ENCODE measurements at places on chromosomes 5 and 9.

DNA sequence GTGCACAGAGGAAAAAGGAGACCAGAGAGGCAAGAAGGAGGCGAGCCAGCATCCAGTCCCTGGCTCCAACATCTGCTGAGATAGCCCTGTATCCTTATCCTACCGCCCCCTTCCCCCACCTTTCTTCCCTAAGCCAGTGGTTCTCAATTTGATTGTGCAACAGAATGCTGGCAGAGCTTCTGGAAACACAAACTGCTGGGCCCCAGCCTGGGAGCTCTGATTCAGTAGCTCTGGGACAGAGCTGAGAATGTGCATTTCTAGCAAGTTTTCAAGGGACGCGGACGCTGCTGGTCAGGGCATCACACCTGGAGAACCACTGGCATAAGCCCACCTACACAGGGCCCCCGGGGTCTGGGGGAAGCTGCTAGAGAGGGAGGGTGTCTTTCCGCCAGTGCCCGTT, 21.1 kb downstream of the AK8 start:
- no peak for DNase-seq

DNA sequence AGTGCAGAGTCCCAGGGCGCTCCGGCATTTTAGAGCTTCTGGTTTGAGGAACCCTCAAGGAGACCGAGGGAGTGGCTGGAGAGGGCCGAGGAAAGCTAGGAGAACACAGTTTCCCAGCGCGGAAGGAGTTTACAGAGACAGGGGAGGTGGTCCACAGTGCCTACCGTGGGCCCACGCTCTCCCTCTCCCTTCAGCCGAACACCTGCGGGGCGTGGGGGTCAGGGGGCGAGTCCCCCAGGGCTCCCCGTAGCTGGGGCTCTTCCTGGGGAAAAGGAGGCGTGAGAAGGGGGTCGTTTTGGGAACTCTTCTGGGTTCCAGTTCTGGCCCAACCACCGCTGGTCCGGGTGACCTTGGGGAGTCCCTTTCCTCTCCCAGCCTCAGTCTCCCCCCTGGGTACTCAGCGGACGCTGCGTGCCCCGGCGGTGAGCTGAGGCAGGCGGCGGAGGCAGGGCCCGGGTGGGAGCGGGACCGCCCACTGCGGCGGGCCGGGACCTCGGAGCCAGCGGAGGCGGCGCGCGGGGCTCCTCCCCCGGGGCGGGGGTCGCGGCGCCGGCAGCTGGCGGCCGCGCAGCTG, 368 bp upstream of the FRMPD1 start:
- no peak for DNase-seq

GRCh38 chr5:17766031-17766430, 131.8 kb downstream of the TAF11L14 start:
- no peak for DNase-seq

DNA sequence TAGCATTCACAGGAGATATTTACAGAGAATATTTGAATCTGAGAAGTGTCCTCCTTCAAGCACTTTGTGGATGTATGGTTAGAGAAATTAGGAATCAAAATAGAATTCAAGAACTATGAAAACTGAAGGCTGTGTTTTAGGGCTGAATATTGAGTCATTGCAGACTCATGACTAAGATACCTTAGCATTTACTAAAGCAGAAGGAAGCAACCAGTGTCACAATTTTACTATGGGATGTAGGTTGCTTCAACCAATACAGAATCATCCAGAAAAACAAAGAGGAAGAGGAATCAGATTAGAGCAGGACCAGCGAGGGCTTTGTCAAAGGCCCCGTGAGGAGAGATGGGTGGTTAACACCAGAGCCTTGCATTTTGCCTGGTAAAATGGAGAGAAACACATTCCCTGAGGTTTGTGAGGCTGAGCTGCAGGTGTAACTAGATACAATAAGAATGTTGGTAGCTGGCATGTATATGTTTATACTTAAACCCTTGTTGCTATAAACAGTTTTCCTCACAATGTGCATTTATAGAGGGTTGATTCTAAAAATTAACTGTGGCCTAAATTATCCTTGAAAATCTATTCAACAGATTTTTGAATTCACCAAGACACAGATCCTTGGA, 518.1 kb downstream of the AGTPBP1 start:
- no peak for DNase-seq

Data from activated gamma-delta T cell treated with Interleukin-2 at 50 U/mL for 16 hours (primary cell).